Psoas muscle (tissue), 8 donors: ENCODE measurements at places on chromosomes 16 and 17.
A peak's percentile ranks its signal among the peaks of the same experiment; 100 is the strongest.

DNA sequence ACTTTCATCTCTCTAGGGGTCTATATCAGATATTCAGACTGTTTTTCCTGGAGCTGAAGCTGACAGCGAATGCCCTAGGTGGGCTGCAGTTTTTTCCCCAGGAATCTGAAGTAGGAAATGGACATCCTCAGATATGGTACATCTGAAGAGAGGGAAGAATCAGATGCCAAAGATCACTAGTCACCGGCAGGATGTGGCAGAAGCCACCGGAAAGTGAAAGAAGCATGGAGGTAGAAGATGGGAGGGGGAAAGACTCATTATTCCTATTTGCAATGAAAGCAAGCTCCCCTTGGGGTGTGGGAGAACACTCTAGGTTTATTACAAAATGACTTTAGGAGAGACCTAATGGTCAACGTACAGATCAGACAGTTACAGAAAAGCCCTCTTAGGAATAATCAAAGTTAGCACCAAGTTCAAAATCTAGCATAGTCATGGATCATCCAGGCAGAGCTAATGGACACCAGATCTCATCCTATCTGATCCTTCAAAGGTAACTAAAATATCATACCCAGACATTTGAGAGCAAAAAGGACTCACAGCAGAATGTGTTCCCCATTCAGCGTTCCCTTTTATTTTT lies 110.7 kb downstream of the HS3ST3A1 start:
- no peak for DNase-seq

DNA sequence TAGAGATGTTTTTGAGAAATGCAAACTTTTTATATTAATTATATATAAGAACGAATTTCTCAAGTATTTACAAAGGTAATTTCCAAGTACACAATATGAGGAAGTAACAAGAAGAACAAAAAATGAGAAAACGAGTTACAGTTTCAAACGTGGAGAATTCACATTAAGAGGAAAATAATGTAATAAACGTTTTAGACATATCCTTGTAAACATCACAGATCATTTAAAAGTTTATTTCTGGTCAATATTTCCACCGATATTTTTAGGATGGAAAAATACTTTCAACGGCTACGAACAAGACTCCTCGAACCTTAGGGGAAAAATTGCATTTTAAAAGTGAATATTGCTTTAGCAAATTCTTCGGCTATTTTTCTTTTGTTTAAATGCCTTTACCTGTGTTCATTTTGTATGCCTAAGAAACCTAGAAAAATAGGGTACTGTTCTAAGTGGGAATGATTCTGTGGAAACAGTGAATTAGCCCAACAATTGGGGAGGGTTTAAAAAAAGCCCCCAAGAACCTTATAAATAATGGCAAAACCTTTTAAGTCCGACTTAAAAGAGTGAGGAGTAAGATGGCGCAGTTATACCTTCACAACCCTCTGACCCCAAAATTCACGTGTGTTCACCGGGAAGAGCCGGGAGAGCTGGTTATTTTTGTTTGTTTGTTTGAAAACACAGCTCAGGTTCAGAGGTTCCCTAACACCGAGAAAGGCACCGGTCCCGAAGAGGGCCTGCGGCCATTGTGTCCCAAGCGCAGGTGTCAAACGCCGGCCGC lies 3.3 kb downstream of the HNF1B start:
- DNase-seq = no peak

GRCh38 chr17:9380361-9380760 lies 195.3 kb downstream of the STX8 start:
- DNase-seq = no peak

DNA sequence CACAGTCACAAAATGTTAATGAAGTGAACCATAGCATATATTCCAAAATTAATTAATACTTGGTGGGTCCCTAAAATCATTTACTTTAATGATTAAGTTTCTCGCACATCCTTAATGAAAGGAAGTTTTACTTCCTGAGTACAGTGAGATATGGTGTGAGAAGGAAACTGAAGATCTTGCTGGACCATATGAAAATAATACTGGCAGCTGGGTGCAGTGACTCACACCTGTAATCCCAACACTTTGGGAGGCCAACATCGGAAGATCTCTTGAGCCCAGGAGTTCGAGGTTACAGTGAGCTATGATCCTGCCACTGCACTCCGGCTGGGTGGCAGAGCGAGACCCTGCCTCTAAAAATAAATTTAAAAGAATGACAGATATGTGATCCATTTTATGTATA lies 62.5 kb downstream of the ABCA8 start:
- DNase-seq = no peak

DNA sequence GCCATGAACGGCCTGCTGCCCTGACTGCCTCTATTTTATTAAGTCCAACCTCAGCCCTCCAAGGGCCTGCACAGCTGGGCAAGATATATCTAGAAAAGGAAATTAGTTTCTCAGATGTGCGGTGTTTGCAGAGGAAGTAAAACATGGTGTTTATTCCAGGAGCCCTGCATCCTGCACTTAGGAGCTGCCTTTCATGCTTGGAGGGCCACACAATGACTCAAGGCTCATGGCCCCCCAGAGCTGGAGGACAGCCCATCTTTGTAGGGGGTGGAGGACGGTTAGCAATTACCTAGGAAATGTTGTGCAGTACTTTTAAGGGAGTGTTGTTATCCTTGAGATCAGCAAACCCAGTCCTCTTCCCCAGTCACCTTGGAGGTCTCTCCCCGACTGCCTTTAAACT lies 80.5 kb downstream of the COPRS start:
- no peak for DNase-seq

DNA sequence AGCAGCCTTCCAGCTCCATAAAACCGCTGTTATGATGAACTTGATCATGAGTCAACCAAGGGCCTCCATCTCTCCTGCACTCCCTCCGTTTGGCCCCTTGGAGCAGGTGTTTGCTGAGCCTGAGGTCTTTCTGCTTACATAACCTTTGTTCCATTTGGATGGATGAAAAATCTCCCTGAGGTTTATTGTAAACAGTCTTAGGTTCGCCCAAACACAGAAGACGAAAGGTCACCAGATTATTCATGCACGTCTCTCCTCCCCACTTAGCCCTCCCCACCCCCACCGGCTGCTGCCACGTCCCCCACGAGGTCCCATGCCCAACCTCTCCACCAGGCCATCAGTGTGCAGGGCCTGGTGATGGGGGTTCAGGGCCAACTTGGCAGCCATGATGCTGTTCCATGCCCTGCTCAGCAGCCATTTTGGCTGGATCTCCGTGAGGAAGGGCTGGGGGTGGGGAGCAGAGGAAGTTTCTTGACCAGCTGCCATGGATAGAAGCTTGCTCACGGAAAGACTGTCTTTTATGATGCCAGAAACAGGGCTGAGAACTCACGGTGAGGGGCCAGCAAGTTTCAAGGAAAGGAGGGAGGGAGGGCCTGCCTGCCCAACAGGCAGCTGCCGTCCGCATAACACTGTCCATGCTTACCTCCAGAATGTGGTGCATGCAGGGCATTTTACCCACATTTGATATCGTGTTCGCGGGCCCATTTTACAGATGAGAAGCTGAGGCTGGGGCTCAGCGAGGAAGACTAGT lies 47.8 kb upstream of the FOXF1 start:
- DNase-seq = no peak

- DNase-seq = no peak
Observed at GRCh38 chr16:51982715-51983680, 563.9 kb downstream of the TOX3 start.

GRCh38 chr17:47948706-47949196 lies 7.4 kb downstream of the PNPO start:
- no peak for DNase-seq

DNA sequence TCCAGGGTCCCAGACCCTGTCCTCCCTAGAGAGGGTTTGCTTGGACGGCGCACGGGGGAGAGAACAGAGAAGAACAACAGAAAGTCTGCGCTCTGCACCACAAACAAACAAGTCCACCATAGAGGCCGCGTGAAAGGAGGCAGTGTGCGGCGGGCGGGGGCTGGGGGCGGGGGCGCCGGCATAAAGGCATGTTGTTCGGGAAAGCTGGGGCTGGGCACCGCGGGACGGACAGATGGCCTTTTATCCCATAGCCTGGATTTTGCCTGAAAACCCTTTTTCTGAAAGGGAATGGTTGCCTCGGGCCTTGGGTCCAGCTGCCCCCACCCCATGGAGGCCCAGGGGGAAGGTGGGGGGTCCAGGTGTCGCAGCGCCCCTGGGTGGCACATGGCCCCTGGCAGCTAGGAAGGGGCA lies 26.0 kb downstream of the FA2H start:
- DNase-seq = no peak

DNA sequence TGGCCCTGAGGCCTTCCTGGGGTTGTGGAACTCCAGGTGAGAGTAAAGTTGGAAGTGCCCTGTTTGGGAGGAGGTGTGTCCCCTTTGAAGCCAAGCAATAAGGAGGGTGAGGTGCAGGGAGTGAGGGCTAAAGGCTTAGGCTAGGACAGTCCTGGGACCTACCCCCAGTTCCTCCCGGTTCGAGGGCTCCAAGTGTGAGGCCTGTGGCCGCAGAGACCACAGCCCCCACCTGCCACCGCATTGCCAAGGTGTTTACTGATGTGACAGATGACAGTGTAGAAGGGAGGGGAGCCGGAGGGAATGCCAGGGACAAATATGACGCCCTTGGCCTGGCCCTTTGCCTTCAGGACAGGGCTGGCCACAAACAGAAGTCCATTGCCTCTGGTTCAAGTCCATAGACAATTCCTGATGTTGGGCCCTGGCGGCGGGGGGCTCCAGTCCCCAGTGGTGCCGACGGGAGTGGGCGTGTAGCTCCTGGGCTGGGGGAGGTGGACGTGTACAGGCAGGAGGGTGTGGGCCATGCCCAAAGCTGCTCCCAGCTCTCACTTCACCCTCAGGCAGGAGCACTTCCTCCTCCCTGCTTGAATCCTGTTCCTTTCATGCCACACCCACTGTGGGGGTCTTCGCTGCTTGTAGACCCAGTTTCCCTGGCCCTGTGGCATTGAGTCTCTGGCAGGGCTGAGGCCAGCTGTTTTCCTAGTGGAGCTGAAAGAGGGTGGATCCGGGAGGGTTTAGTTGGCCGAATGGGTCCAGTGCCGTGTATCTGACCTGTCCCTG lies 3.2 kb downstream of the ADORA2B start:
- DNase-seq = no peak

DNA sequence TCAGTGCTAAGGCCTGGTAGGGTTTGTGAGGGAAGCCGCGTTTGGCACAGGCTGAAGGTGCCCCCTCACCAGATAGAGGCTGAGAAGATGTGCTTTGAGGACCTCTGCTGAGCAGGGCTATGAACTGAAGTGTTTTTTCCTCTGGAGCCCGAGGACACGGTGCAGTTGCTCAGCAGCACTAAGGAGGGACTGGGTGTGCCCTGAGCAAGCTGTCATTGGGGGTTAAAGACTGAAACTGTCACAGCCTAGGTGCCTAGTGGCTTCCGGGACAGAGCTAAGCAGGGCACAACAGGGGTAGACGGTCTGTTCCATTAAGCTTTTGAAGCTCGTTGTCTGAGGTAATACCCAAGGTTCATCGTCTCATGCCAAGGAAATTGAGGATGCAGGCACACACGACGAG lies 24.8 kb upstream of the ASGR2 start:
- no peak for DNase-seq

- DNase-seq = no peak
Observed at GRCh38 chr17:73586275-73586832, 57.9 kb downstream of the SDK2 start.

GRCh38 chr16:9622268-9622667 lies 530.8 kb downstream of the HAPSTR1 start:
- no peak for DNase-seq

GRCh38 chr16:630249-630814 lies 453 bp upstream of the WFIKKN1 start:
- peak; percentile 48 for DNase-seq

DNA sequence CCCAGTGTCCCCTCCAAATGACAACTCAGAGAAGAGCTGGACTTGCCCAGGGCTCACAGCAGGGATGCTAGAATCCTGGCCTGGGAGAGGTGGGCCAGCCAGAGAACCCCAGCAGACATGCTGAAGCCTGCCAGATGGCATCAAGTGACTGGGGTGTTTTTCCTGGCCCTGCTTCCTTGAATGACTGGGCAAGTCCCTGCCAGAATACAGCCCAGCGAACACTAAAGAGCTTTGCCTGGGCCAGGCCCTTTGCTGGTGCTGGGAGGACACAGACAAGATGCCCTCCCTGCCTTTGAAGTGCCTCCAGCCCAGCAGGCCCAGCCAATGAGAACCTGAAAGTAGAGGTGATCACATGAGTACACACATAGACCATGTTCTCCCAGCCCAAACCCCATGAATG lies 11.5 kb downstream of the ZNF319 start:
- DNase-seq = no peak

GRCh38 chr17:58268326-58268725 lies 12.4 kb downstream of the MPO start:
- no peak for DNase-seq

GRCh38 chr17:320809-321385 lies 31.7 kb downstream of the RPH3AL start:
- no peak for DNase-seq

DNA sequence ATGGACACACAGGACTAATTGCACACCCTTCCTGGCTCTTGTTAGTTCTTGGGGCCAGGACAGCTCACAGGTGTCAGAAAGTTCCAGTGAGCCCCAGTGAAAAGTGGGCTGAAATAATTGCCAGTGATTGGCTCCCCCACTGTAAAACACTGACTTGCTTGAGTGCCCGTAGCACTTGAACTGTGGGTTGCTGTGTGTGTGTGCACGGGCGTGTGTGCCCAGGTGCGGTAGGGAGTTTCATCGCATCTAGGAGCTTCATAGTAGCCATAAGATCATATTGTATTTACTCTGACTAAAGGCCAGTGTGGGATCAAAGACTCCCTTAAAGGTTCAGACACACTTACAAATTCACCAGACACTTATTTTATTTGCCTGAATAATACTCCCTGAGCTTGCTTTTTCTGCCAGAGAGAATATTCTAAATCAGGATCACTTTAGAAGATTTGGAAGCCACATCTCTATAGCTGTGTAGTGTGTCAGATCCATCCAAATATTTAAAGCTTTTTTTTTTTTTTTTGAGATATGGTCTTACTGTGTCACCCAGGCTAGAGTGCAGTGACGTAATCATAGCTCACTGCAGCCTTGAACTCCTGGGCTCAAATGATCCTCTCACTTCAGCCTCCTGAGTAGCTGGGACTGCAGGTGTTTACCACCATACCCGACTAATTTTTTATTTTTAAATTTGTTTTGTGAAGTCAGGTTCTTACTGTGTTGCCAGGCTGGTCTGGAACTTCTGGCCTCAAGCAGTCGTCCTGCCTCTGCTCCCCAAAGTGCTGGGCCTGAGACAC lies 11.4 kb downstream of the UNK start:
- no peak for DNase-seq

- DNase-seq = no peak
Observed at GRCh38 chr16:24839347-24839972, 6.3 kb upstream of the SLC5A11 start.

DNA sequence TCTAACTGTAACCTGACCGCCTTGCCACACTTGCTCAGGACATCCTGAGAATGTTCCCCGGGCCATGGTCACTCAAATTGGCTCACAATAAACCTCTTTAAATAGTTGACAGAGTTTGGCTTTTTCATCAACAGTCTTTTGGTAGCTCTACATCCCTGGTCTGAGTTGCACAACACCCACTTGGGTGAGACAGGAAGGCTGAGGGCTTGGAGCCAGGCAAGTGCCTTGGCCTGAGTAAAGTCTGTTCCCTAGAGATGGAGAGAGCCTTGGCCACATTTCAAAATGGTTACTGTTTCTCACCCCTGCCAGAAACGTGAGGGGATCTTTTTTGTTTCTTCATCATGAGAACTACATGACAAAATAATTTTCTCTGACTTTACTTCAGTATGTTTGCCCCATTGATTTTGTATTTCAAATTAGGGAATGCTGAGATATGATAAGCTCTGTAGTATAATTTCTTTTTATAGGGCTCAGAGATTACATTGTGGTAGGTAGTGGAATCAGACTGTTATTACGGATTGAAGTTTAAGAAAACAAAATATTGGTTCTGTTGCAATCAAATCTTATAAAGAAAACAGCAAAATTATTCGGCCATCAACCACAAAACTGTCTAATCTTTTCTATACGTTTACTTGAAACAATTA lies 53.9 kb upstream of the NETO2 start:
- DNase-seq = peak; percentile 31
